ENCODE measurements at places on chromosomes 7 and 10.

DNA sequence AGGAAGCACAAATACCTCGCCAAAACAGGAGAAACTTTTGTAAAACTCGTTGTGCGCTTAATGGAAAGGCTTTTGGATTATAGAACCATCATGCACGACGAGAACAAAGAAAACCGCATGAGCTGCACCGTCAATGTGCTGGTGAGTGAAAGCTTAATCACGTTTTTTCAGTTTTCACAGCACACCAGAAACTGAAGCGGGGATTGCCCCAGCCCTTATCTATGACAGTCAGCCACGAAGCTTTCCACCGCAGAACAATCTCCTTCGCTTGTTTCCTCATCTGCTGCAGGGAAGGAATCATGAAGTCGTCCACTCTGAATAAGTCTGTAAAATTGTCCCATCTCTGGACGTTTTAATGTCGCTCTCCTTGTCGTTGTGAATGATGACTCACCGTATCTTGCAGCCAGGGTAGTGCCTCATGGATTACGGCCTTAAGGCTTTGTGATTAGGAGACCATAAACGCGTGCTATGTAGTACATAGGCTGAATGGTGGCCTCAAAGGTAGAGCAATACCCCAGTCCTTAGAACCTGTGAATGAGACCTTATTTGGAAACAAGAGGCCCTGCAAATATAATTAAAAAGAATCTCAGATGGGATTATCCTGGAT lies 174.9 kb upstream of the NPS start:
- no peak for DNase-seq

DNA sequence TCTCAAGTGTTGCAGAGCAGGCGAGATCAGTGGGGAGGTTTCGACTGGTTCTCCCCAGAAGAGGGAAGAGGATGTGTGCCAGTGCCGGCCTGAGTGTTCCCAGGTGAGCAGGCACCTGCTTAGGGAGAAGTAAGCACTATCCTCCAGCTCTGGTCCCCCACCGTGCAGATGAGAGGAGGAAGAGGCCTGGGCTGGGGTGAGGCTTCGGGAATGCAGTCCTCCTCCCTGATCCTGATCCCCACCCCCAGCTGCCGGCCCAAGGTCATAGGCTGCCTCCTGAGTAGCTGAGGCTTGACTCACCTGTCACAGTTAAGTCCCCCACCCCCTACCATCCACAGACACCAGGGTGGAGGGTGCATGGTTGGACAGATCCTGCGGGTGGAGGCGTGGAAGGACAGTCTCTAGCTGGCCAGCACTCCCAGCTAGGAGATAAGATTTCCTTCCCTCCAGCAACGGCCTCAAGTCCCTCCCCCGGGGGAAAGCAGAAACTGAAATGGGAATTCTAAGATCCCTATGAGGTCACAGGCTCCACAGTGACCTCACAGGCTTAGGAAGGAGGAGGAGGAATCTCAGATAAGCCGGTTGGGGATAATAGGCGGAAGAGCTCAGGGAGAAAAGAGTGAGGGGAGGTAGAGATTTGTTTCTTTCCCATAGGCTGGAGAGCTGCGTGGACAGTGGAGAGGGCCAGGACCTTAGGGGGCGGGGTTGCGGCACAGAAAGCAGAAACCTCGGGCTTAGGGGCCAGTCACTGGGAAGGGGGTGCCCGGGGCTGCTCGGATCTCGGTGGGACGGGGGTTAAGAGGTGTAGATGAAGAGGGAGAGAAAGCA lies 1.0 kb downstream of the LRCH4 start:
- DNase-seq = no peak

- DNase-seq = no peak
Observed at GRCh38 chr10:118459642-118460193, 117.6 kb upstream of the FAM204A start.

- DNase-seq = no peak
Observed at GRCh38 chr7:116399819-116400218, 99.7 kb upstream of the CAV2 start.

DNA sequence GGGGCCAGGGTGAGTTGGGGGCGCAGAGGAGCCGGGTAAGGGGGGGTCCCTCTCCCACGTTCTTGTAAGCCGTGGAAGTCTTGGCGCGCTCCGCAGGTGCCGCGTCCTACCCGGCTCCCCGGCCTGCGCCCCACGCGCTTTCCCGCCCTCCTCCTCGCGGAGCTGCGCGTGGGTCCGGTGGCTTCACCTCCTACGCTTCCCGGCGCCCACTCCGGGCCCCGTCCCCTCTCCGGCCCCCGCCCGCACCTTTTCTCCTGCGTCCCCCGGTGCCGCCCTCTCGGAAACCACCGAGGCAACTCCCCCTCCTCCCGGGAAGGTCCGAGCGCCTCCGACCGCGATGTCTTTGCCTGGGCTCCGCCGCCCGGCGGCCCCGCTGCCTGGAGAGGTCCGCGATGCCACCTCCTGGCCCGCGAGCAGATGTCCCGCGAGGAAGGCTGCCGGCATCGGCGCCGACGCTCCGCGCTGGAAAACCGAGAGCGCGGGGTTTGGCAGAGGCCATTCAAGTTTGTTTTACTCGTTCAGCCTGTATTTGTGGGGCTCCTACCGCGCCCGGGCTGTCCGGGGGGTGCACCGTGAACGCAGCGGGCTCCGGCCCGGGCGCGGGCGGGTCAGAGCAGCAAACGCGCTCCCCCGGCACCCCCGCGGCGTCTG lies 2.4 kb upstream of the NKX6-2 start:
- no peak for DNase-seq

- no peak for DNase-seq
Observed at GRCh38 chr7:146146831-146147486, 30.4 kb downstream of the CNTNAP2 start.

GRCh38 chr7:127962589-127963361 lies 68.5 kb downstream of the LRRC4 start:
- no peak for DNase-seq

- DNase-seq = no peak
Observed at GRCh38 chr7:105910172-105910571, 33.8 kb upstream of the ATXN7L1 start.

GRCh38 chr10:11795101-11795920 lies 27.8 kb upstream of the PROSER2 start:
- no peak for DNase-seq

DNA sequence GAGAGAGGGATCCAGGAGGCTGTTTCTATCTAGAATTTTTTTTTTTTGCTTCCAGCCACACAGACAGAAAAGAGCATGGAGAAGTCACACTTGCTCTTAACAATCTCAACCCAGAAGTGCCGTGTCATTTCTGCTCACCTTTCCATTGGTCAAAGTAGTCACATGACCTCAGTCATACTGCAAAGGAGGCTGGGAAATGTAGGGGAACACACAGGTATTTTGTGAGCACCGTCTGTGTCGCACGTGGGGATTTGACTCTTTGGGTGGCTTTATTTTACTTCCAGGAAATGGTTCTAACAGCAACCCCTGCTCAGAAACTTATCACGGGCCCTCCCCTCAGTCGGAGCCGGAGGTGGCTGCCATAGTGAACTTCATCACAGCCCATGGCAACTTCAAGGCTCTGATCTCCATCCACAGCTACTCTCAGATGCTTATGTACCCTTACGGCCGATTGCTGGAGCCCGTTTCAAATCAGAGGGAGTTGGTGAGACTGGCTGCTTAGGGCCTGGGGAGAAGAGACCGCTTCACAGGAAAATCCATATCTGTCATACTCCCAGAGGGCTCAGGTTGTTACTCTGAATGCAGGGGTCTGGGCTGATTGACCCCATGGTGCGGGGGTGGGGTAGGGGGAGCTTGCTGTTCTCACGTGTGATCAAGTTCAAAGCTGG lies 13.1 kb upstream of the CPA1 start:
- DNase-seq = no peak

GRCh38 chr7:24038993-24039392 lies 245.0 kb upstream of the NPY start:
- no peak for DNase-seq

DNA sequence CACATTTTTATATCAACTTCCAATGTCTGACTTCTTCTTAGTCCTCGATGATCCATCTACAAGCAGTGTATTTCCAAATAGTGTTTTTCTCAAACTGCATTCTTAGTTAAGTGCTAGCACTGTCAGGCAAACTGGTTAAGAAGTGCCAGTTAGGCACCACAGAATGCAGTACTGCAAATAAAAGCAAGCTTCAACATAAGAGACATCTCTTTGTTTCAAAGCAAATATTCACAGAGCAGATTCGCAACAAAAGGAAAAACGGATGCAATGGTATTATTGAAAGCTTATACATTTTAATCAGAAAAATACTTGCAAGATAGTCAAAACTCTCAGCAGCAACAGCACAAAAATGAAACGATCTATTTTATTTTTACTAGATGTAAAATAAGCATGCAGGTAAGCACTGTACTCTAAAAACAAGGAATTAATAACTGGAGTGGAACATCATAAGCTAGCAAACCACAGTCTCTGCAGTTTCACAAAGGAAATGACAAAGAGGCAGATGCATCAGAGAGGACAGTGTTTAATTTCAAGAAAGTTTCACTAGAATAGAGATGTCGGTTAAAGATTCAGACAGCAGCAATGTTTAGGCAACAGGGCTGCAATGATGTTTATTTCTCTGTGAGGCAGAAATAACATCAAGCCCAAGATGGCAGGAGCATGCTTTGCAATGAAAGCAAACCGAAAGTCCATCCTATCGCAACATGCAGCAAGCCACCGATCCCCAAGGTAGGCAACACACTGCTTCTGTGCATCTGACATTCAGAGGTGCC lies 82.0 kb downstream of the FGFR2 start:
- no peak for DNase-seq

DNA sequence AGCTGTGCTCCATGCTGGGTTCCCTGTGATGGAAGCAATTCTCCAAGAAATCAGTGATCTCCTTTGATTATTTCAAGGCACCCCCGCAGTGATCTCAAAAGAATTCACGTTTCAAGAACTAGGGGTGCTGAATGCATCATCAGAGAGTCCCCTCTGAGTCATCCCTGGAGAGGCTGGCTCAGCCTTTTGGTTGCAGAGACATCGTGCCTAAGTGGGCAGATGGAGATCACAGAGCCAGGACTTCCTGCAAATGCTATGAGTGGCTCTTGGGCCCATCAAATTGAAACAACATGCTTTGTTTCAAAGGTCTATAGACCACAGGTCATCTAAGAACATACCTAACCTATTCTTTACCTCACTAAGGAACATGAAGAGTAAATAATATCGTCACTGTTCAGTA lies 41.5 kb upstream of the PLEKHA1 start:
- no peak for DNase-seq

DNA sequence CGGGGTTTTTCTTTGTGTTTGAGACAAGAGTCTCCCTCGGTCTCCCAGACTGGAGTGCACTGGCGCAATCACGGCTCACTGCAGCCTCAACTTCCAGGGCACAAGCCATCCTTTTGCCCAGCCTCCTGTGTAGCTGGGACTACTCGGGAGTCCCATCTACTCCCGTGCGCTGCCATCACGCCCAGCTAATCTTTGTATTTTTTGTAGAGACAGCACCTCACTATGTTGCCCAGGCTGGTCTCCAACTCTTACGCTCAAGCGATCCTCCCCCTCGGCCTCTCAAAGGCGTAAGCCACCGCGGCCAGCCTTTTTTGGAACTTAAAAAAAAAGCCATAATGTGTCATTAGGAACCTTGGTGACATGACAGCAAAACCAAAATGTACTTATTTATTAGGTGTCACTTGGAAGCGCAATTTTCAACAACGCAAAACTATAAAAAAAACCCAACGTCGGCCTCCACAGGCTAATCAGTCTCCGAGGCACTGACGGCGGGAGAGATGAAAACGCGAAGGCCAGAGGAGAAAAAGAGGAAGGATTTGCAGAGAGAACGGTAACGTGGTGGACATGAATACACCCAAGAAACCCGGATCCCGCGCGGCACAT lies 911 bp upstream of the HNRNPH3 start:
- DNase-seq = peak; percentile 70

DNA sequence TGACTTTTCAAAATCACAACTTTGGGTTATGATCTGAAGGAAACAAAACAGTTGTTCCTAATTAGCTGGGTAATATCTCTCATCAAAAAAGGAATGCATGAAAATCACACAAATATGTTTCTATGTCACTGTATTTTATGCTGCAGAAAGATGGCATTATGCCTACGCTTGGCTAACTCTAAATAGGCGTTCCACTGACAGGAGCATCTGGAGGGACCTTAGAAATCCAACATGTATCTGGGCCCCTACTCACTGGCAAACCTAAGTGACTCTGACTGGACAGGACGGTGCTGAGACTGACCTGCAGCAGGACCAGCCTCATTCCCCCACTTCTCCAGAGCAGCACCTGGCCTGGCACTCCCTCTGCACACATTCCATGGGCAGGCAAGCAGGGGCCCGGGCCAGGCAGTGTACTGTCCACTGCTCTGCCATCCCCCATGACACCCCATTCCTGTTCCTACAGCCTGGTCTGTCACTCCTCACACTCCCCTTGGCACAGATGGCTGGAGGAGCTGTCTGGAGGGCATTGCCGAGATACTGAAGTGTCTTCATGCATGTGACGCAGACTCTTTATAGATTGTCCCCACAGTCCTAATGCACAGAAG lies 2.6 kb upstream of the MYL7 start:
- peak; percentile 57 for DNase-seq

GRCh38 chr7:3043544-3044371 lies at the start of gene CARD11:
TSS of gene CARD11 (minus strand) at chr7:3043867. CDS start at chr7:2958506, 85,361 bp downstream.
- peak; percentile 55 for DNase-seq

DNA sequence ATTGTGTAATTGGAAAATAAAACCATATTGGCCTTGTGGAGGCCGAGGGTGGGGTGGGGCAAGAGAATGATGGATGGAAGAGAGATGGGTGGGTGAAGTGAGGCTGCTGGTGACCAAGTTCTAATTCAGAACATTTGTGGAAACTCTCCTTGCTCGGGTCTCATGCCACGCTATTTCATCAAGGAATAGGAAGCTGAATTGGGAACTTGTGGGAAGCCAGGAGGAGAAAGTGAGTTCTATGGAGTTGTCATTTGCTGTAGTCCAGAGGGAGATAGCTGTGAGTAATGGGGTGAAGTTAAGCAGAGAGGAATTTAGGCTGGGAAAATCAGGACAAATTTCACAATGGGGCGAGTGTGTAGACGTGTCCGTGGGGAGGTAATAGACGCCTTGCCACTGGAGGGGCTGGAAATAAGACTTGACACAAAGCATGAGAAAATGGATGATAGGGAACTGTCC lies 339.2 kb downstream of the LRMDA start:
- no peak for DNase-seq

DNA sequence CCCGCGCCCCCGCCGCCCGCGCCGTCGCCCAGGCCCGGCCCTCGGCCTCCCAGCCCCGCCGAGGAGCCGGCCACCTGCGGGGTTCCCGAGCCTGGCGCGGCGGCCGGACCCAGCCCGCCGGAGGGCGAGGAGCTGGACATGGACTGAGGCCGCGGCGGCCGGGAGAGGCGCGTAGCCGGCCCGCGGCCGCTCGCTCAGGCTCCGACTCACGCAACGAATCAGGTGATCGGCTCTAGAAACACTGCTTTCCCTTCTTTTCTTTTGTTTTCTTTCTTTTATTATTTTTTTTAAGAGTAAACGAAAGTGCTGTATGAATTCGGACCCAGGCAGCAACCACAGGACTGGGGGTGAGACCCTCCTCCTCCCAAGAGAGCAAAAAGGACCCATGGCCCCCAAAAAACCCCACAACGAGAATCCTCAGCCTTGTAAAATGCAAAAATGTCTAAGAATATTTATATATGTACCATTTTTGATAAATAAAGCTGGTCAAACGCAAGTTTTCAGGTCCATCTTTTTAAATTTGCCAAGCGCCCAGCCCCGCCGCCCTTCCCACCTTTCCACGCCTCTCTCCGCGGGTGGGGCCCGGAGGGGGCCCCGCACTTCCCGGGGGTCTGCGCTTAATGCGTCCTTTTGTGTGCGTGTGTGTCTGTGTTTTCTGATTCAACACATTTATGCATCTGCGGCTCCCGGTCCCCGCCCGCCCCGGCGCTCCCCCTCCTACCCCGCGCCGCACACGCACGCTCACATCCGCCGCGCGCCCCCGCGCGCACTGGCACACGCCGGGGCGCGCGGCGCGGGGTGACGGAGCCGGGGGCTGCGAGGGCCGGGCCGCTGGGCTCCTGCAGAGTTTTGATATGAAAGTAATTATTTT lies 4.4 kb downstream of the UNCX start:
- DNase-seq = no peak
